ENCODE measurements at places on chromosomes 11 and 22.

DNA sequence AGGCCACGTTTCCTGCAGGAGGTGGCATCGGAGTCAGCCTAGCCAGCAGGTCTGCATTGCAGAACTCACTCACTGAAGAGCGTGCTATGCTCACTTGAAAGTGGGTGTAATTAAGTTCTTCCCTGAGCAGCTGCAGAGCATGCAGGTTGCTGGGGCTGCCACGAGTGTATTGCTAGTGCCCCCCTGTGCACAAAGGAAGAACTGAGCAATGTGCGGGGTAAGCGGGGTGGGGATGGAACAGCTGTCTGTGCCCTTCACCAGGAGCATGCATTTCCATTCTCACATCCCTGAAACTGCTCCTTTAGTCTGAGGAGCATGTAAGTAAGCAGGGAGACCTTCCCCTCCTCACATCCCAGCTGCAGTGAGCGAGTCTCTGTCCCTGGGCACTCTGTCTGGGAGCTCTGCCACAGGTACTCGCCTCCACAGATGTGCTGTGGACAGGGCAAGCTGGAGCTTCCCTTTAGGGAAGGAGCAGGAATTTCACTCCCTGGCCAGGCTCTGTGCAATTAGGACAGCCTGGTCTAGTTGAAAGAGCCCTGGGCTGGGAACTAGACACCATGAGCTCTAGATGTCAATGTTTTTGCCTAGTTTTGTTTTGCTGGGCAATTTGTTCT is 1031.8 kb downstream of the NTM start:
- DNase-seq = peak; percentile 41

DNA sequence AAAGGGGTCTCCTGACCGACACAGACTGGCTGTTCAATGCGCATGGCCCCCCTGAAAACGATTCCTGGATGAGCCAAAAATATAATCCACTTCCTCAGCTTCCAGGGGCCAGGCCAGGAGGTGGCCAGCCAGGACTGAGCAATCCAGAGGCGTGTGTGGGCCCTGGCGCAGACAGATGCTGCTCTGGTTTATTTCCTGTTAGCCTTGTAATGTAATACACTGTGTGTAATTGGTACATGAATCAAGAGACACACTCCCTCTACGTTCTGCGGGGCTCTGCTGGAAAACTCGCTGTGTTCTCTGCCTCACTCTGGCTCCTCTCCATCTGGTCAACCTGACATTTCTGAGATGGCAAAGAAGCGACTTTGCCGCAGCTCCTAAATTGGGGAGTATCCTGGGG is 26.3 kb upstream of the ISX start:
- no peak for DNase-seq

DNA sequence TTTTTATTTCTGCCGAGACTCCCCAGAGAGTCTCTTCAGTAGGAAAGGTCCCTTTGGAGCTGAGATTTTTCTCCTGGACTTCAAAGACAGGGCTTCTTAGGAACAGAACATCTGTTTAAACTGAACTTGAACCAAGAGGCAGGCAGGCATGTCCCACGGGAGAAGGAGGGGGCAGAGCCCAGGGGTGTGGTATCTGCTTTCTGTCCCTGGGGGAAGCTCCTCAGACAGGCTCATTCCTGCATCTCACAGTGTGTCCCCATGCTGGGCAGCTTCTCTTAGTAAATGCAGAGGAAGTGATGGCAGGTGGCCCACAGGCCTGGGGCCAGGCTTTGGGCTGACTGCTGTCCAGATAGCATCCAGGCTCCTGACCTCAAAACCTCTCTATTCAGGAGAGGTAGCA is 47.3 kb downstream of the TSPAN18 start:
- DNase-seq = no peak

DNA sequence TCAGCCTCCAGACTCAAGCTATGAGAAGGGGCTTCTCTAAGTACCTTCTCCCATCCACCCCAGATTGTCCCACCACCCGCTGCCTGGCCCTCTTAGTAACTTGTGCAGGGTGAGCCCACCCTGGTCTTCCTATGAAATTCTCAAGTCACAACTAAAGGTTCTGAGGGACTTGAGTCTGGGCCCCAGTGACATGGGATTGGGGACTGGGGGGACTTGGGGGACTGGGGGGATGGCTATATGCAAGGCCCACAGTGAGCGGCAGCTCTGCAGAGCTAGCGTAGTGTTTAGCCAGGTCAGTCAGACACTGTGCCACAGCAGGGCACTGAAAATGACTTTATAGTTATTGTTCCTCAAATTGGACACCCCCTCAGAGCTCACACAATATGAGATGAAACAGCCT is 622.3 kb upstream of the CADM1 start:
- no peak for DNase-seq

- peak; percentile 64 for DNase-seq
Observed at GRCh38 chr11:2885017-2885677, 428 bp downstream of the CDKN1C start.

- no peak for DNase-seq
Observed at GRCh38 chr22:49458708-49459099, 369.0 kb downstream of the BRD1 start.

Measured in hypothalamus (tissue), 51 donors.